ENCODE measurements at places on chromosomes 2 and 18.

- no peak for DNase-seq
These were observed 27.3 kb downstream of the MYCN start for GRCh38 chr2:15967415-15968279.

GRCh38 chr2:88127888-88128653 lies at the start of gene FABP1:
FABP1 (minus strand) TSS chr2:88128062; CDS start chr2:88128017, 45 bp downstream.
- no peak for DNase-seq

GRCh38 chr2:239824046-239824694 lies 201.0 kb downstream of the NDUFA10 start:
- DNase-seq = no peak

GRCh38 chr2:199366406-199366805 lies 91.3 kb downstream of the SATB2 start:
- DNase-seq = no peak

- DNase-seq = peak; percentile 77
These were observed 415 bp upstream of the MCFD2 start for GRCh38 chr2:46915811-46916630.
